ENCODE measurements at places on chromosomes 5 and 9.

GRCh38 chr5:117494188-117494587 lies 919.6 kb upstream of the SEMA6A start:
- DNase-seq: no peak

GRCh38 chr9:24382566-24382965 lies 163.1 kb downstream of the IZUMO3 start:
- no peak for DNase-seq

- DNase-seq: no peak
These were observed 4.3 kb downstream of the SMIM33 start for GRCh38 chr5:139474890-139475791.

DNA sequence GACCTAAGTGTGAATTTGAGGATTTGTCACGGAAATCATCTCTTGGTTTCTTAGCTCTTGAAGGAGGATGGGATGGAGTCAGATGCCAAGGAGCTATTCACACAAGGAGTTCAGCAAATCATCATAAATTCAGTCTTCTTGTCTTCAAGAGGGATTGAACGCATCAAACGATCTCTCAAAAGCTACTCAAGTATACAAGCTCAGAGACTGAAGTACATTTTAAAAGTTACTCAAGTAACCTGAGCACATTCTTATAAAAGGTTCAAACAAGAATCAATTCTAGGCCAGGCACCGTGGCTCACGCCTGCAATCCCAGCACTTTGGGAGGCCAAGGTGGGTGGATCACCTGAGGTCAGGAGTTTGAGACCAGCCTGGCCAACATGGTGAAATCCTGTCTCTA lies 21.1 kb upstream of the GOLPH3 start:
- DNase-seq: no peak

DNA sequence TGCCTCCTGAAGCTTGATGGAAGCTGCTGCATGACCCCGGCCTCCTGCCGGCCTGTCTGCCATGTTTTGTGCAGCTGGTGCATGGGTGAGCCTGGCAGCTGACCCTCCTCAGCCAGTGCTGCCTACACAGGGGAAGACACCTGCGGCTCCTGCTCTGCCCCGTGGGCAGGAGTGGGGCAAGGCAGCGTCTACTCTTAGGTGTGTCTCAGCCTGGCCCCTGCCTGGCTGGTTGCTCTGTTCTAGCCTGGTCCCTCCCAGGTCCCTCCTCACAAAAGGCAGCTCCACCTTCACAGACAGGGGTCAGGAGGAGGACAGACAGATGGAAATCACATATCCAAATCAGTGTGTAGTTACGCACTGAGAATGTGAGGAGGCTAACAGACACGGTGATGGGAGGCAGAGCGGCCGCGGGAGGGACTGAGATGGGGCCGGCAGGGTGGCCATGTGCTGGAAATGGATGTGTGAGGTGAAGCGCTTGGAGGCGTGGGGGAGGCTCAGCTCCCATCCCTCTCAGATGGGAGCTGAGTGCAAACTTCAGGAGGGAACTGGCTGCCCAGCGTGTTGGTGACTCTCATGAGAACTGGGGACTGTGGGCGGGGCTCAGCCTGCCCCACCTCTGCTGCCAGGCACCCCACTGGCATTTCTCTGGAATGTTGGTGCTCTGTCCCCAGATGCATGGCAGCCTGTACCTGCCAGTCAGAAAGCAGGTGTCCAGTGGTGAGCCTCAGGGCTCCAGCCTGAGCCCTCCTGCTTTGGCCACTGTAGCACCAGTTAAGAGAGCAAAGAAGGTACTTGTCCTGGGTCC lies 43.4 kb downstream of the PPARGC1B start:
- no peak for DNase-seq

- DNase-seq: no peak
These were observed 9.5 kb downstream of the IRX2 start for GRCh38 chr5:2741956-2742355.

GRCh38 chr9:106583751-106584150 lies 279.2 kb upstream of the ZNF462 start:
- DNase-seq: no peak

DNA sequence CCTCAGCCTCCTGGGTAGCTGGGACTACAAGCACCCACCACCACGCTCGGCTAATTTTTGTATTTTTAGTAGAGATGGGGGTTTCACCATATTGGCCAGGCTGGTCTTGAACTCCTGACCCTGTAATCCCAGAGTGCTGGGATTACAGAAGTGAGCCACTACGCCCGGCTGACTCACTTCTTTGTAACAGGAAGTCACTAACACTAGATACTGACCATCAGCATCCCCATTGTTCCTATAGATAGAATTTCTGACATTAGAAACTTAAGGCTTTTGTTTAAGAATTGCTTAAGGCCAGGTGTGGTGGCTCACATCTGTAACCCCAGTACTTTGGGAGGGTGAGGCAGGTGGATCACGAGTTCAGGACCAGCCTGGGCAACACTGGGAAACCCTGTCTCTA lies 42.2 kb downstream of the LEAP2 start:
- no peak for DNase-seq

DNA sequence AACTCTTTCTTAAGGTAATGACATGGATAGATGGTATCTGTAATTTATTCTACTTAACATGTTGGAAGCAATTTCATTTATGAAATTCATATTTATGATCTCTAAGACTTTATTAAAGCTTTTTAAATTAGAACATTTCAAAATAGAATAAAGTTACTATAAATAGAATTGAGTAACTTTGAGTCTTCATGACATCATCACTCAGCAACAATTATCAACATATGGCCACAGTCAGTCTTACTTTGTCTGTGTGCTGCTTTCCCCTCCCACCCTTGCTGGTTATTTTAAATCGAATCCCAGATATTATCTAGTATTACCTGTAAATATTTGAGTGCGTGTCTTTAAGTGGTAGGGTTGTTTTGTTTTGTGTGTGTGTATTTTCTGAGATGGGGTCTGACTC lies 65.2 kb downstream of the IPO11 start:
- DNase-seq: no peak

DNA sequence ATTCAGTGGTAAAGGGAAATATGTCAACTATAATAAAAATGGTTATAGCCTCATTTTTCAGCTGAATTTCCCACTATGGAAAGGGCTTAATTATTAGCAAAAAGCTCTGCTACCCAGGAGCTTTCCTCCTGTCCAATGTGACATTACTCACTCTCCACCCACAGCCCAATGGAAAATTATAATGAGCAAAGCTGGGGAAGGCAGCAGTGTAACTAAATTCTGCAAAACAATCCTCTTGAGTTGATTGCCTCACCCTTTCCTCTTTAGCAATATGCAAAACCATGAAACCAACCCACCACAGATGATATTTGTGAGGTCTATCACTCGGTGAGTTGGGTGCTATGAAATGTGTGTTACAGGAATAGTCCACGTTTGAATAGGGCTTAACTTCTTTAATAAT lies 14.0 kb upstream of the PLPPR1 start:
- no peak for DNase-seq

DNA sequence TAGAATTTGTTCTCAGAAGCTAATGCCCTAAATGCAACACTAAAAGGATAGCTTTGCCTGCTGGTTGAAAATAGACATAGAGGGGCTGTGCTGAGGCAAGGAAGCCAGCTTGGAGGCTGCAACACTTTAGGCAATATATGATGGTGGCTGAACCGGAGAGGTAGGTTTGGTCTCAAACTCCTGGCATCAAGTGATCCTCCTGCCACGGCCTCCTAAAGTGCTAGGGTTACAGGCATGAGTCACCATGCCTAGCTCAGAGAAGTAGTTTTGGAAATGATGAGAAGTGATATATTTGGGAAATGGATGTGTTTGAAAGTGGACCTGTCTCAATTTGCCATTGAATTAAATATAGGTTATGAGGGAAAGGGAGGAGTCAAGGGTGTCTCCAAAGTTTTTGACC lies 10.0 kb downstream of the DUSP1 start:
- no peak for DNase-seq

DNA sequence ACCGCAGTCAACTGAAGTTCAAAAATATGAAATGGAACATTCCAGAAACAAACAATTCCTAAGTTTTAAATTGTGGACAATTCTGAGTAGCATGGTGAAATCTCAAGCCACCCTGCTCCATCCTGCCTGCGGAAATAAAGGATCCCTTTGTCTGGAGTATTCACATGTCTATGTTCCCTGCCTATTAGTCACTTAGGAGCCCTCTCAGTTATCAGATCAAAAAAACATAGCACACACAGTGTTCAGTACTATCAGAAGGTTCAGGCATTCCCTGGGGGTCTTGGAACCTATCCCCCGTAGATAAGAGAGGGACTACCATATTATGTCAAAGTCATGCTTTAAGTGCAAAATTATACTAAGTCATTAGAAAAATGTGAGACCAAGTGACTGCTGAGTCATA lies 300.8 kb downstream of the SEMA5A start:
- DNase-seq: no peak

DNA sequence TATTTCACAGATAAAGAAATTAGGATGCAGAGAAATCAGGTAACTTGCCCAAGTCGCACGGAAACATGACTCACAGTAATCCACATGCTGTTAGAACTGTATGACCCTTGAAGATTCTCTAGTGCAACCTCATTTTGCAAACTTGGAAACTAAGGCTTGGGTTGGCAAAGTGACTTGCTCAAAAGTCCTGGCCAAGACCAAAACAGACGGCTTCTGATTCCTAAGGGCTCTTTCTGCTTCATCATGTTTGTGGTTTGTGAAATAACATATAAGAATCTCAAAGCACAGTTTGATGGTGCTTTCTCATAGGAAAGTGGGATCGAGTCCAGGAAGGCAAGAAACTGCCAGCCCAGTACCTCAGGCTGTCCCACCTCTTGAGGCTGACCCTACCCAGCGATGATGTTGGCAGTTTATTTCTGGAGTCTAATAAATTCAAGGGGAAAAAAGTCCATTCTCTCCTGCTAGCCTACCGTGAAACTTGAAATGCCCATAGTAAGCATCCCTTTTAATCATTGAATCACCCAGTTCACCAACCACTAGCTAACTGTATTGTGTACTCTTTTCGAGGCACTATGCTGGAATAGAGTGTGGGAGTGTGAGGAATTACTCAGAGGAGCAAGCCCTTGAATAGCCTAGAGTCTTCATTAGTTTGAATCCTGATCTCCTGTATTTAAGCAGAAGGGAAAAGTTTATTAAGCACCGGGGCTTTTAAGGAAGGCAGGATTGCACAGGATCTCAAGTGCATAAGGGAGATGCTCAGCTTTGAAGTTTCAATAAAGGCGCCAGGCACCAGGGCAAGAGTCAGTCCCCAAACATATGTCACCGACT lies 14.1 kb downstream of the CAPSL start:
- no peak for DNase-seq

- no peak for DNase-seq
These were observed 42.7 kb downstream of the ASS1 start for GRCh38 chr9:130487500-130487899.

DNA sequence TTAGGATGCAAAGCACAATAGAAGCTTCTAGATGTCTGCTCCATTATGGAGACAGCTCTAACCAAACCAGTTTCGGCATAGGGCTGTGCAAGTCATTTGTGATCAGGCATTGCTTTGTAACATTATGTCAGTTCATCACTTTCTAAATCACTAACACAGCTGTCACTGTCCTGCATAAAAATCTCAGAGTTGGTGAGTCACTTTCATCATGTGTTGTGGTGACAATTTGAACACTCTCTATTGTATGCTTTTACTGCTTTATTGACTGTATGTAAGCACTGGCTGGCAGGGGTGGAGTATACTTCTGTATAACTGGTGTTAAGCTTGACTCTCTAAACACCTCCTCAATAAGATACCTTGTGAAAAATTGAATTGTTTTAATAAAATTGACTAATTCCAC lies 77.9 kb downstream of the SLCO4C1 start:
- DNase-seq: no peak

- no peak for DNase-seq
These were observed 239.2 kb downstream of the FAM114A2 start for GRCh38 chr5:153799466-153799865.

- no peak for DNase-seq
These were observed 65.1 kb downstream of the NEK6 start for GRCh38 chr9:124322618-124323432.

DNA sequence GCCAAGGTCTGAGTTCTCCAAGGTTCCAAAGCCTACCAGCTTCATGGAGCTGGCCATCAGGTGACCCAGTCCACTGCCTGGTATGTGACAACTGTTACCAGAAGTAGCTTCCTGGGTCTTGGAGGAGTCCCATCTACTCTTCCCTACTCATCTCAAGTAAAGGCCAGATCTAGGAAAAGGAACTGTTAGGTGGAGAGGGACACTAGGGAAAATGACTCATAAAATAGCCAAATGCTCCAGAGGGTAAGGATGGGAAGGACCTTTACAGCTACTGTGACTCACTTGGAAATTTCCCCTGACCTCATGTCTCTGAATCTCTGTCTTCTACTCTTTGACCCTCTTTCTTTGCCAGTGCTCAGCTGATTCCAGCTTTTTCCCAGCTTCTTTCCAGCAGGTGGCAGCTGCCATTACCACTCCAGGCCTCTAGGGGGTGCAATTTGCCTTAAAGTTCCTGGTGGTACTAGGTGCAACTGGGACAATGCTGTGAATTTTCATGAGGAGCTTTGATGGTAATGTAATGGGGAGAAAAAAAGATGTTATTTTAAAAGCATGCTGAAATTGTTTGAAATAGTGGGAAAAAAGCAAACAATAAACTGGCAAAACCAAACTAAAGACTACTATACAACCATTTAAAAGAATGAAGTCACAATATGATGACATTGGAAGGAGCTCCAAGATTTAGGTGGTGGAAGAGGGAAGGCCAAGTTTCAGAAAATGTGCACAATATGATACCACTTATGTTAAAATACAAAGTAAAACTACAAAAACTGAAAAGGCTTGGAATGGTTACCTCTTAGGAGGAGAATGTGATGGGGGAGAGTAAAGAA lies 27.1 kb upstream of the MYORG start:
- peak; percentile 33 for DNase-seq

GRCh38 chr5:179187229-179187678 lies 127.1 kb downstream of the ZNF354C start:
- no peak for DNase-seq

DNA sequence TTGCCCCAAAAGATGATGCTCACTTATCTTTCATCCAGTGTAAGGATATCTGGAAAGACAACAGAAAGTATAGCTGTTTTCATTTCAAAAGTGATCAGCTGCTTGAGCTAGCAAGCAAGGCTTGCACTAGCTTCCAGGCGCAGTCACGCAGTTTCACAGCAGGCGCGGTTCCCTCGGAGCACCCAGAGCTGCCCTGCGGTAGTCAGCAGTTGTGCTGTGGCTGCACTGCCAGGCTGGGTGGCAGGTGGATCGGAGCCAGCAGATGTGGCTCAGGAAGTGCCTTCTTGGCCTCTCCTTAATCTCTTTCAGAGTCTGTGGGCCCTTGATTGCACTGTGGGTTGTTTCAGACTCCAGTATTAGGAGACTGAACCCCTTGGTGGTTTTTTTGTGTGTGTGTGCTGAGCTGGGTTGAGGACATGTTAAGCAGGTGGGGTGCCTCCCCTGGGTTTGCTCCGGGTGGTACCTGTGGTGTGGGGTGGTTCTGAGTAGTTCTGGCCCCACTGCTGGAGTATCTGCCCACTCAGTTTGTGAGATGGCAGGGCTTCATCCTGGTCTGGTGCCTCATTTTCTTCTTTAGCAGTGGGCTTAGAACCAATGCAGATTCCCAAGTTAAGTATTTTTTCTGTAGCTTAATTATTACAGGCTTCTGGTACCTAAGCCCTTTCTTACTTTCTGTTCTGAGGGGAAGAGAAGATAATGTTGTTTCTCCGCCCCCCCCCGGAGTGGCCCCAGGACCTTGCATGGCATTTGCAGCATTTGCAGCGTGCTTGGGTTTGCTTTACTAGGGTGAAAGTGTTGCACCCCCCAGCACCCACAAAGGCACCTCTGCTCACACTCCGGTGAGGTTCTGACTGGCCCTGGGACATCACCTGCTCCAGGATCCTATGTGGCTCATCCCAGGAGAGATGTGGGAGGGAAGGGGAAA lies 16.4 kb downstream of the TENT4A start:
- DNase-seq: no peak

- no peak for DNase-seq
These were observed 24.1 kb upstream of the ARRDC3 start for GRCh38 chr5:91407204-91407603.
